ENCODE measurements at places on chromosomes 5 and 9.

- DNase-seq, result no peak
Observed at GRCh38 chr9:128124873-128125579, 2.5 kb downstream of the PTGES2 start.

DNA sequence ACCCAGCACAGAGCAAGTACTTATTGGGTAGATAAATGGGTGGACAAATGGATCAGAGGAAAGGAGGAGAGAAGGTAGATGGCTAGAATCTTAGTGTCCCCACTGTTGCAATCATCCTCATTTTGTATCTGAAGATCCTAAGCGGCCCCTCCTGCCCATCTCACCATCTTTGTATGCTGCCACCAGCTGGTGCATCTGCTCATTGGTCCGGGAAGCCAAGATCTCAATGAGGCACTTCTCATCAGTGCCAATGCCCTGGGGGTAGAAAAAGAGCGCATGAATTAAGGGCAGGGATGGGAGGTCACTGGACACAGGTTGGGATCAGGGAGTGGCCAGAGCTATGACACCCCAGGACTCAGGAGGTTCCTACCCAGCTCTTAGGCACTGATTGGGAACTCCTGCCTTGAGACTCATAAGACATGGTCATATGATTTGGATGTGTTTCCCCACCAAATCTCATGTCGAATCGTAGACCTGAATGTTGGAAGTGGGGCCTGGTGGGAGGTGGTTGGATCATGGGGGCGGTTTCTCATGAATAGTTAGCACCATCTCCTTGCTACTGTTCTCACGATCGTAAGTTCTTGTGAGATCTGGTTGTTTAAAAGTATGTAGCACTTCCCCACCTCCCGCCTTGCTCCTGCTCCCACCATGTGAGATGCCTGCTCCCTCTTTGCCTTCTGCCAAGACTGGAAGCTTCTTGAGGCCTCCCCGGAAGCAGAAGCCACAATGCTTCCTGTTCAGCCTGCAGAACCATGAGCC, 20.3 kb downstream of the ANXA6 start:
- DNase-seq, result no peak

DNA sequence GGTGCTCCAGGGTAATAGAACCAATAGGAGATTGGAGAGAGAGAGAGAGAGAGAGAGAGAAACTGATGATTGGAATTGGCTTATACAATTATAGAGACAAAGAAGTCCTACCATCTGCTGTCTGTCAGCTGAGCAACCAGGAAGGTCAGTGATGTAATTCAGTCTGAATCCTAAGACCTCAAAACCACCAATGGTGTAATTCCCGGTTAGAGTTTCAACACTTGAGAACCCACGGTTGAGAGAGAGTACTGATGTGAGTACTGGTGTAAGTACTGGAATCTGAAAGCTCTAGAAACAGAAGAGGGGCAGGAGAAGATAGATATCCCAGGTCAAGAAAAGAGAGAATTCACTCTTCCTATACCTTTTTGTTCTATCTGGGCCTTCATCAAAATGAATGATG, 775.8 kb downstream of the EFNA5 start:
- no peak for DNase-seq

- DNase-seq, result no peak
Observed at GRCh38 chr5:43891112-43891511, 288.1 kb downstream of the NNT start.

GRCh38 chr9:26216702-26217101, 538.5 kb upstream of the TUSC1 start:
- no peak for DNase-seq

- DNase-seq, result no peak
Observed at GRCh38 chr9:1938135-1938534, 77.0 kb upstream of the SMARCA2 start.

DNA sequence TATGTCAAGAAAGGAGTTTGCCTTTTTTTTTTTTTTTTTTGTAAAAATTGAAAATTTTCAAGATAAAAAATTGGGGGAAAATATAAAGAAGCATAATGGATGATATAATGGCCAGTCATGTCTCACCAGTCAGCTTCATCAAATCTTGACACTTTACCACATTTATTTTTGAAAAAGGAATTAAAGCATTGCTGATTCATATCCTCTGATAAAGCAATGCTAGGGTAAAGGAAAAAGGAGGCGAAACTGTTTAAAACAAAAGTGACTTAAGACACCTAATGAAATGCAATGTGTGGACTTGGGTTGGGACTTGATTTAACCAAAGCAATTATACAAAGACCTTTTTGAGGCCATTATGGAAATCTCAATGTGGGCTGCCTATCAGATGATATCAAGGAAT, 208.5 kb downstream of the ARHGAP26 start:
- no peak for DNase-seq

Data from GM10248 (cell line).